Psoas muscle (tissue), 8 donors: ENCODE measurements at places on chromosomes 1 and 21. TPM values are rescaled to one million over a fixed set of nuclear protein-coding genes. Genes with fewer than 3 reads are reported as not detected.

- no peak for DNase-seq
These were observed 119.3 kb upstream of the ATP1A1 start for GRCh38 chr1:116253566-116254382.

- no peak for DNase-seq
These were observed 109.5 kb upstream of the ZNF648 start for GRCh38 chr1:182170891-182171461.

Gene BSND
- polyA plus RNA-seq = not detected

DNA sequence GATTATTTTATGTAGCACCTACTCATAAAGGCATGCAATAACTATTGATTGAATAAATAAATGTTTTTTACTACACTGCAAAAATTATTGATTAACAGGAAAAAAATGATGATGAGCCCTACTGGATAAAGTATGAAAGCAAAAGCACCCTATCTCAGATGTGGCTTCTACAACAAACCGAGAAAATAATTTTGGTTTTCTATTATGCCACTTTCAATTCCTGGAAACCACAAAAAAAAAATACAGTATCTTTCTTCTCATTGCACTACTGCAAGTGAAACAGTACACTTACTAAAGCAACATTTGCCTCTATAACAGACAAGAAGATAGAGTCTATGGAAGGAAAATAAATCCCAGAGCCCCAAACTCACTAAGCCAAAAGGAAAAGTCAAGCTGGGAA is 1882.4 kb downstream of the NCAM2 start:
- no peak for DNase-seq

- DNase-seq = no peak
These were observed 22.8 kb upstream of the CRNN start for GRCh38 chr1:152436593-152437496.

- DNase-seq = no peak
These were observed 184.3 kb upstream of the CACYBP start for GRCh38 chr1:174815474-174815908.

Gene SYTL1
- 0.23 TPM for polyA plus RNA-seq

DNA sequence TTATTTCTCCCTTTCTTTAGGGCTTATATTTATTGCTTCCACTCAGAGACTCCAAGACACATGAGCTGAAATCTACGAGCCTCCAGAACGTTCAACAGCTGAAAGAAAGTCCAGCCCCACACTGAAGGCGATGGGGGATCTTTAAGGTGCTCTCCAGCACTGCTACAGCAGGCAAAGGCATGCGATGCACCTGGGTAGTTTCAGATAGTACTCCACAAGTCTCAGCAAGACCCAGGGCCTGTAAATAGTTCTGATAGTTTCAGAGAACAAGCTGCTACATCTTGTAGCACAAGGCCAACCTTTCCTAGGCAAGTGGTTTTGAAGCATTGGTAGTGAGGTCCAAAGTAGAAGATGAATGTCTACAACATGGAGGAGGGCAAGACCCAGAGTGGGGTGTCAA is 2.2 kb upstream of the HSD3B1 start:
- DNase-seq = no peak

Gene PIGR
- polyA plus RNA-seq = 0.06 TPM

Gene PLEKHA6
- 0.92 TPM for polyA plus RNA-seq

Gene RGS1
- polyA plus RNA-seq = 0.06 TPM

DNA sequence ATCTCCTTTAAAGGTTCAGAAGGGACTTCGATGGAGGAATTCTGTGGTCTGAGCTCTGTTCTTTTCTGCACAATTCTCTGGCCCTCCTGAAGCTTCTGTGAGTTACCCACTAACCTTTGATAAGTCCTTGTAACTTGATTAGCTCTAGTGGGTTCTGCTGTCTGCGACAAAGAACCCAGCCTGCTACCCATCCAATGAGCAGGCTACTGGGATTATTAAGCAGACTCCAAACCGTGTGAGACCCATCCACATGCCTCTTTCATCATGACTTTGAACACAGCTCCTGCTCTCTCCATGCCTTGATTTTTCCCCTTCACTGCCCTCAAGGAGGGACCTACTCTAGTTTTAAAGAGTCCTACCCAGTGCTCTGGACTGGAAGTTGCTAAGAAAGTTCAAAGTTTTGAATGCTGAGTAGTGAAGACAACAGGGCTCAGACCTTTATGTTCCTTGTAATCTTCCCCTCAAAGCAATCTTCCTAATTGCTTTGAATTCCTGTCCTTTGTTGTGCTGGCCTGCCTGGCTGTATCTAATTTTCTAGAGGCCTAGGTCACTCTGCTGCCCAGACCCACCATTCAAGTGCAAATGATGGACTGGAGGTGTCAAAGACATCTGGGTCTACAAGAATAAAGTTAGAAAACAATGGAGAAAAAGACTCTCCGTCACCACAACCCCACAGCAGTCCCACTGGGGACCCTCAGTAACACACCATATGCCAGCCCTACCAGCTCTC is 146.9 kb downstream of the RHOU start:
- DNase-seq = no peak

Gene NCMAP
- 0.14 TPM for polyA plus RNA-seq
